Stimulated activated CD8-positive, alpha-beta memory T cell treated with anti-CD3 and anti-CD28 coated beads, Interleukin-4, amount 100 ng/mL, for 4 hours (primary cell): ENCODE measurements at places on chromosomes 4 and X.

- DNase-seq, result no peak
These were observed 140.3 kb upstream of the PGRMC2 start for GRCh38 chr4:128427832-128428366.

GRCh38 chr4:187576751-187577150 lies 418.8 kb upstream of the ZFP42 start:
- no peak for DNase-seq

GRCh38 chr4:14615671-14616070 lies 386.6 kb upstream of the CPEB2 start:
- DNase-seq, result no peak

- DNase-seq, result no peak
These were observed 2.5 kb upstream of the USP27X start for GRCh38 chrX:49876750-49877149.

DNA sequence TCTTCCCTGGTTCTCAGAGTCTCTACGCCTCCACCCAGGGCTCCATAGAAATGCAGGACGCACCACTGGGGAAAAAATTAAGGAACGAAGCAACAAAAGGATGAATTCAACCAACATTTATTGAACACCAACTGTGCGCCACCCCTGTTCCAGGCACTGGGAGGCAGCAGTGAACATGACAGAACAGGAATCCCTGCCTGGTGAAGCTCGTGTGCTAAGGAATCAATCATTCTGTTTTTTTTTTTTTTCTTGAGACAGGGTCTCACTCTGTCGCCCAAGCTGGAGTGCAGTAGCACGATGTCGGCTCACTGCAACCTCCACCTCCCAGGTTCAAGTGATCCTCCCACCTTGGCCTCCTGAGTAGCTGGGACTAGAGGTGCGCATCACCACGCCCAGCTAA lies 1.9 kb upstream of the FTSJ1 start:
- no peak for DNase-seq

DNA sequence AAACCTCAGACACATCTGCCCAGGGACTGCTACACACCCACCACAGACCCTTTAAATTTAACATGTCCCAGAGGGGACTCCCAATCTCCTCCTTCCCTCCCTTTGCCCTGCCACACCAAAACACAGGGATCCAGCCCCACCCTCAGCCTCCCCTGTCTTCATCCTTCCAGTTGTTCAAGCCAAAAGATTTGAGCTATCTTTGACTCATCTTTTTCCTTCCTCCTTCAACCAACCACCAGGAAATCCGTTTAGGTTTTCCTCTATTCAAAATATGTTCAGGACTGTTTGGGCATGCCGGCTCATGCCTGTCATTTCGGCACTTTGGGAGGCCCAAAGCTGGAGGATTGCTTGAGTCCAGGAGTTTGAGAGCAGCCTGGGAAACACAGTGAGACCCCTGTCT lies 6.9 kb upstream of the STK32B start:
- no peak for DNase-seq

DNA sequence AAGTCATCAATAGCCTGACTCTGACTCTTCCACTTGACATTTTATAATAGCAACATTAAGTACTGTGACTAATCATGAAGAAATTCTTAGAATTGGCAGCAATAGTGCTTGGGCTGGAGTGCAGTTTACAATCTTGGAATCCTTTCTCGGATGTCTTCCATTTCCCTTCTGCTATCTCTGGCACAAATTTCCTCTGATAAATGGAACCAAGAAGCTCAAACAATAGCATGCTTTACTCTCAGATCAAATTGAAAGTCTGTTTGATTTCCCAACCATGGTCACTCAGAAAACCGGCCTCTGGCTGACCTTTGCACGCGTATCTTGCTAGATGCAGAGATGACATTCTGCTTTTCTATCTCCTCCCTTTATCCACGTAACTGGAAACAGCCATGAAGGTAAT lies 99.0 kb upstream of the SPANXC start:
- DNase-seq, result no peak

GRCh38 chr4:82713856-82714255 lies 84.7 kb downstream of the SCD5 start:
- DNase-seq, result no peak

DNA sequence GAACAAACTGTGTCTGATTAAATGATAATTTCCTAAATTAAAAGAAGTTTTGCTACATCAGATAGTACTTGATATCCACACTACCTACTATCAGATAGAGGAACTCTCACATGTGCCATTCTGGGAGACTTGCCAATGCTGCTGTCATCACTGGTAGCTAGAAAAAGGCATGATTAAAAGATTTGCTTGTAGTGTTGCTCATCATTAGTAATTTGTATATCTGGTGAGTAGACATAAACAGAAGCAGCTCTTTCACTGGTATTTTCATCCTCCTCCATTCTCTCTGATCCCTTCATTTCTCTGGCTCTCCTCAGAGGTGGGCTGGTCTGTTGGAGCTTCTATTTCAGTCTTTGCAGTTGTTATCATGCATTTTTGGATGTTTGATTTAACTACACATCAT lies 56.0 kb downstream of the SPRY1 start:
- no peak for DNase-seq

DNA sequence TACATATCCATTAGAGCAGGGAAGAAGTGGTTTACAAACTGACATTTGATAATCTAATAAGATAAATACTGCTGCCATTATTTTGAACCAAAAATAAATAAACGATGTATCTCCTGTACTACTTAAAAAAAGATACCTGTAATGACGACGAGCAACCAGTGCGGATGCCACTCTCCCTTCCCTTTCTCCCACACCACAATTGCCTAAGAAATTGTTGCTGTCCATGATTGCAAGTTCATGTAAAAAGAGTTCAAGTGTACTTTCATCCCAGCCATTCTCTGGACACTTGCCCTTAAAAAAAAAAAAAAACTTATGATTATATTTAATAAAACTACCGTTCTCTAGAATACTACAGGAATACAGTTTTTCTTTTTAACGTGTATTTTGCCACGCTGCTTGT lies 1.4 kb downstream of the SEPSECS start:
- DNase-seq, result no peak

- no peak for DNase-seq
These were observed 46.7 kb downstream of the DDX60L start for GRCh38 chr4:168433571-168433970.

DNA sequence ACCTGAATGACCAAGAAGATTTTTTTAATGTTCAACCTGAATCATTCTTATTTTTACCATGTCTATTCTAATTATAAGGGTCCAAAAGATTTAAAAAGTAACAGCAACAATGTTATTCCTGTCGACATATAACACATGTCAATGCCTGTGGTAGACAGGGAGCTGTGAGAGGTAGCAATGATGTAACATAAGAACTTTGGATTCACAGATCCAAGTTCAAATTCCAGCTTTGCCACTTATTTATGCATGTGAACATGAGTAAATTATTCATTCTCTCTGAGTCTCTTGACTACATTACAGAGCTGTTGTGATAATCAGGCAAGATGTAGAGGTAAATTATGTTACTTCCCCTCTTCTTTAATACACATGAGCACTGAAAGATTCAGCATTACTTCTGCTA lies 54.5 kb downstream of the KLHL8 start:
- DNase-seq, result no peak

DNA sequence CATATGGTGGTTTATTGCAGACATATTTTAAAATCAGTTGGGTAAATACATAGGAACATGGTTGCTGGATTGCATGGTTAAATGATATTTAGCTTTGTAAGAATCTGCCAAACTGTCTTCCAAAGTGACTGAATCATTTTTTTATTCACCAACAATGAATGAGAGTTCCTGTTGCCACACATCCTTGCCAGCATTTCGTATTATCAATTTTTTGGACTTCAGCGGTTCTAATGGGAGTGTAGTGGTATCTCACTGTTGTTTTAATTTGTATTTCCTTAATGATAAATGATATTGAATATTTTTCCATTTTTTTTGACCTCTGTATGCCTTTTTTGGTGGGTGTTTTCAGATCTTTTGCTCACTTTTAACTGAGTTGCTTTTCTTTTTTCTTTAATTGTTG lies 1.4 kb upstream of the MTHFD2L start:
- no peak for DNase-seq

DNA sequence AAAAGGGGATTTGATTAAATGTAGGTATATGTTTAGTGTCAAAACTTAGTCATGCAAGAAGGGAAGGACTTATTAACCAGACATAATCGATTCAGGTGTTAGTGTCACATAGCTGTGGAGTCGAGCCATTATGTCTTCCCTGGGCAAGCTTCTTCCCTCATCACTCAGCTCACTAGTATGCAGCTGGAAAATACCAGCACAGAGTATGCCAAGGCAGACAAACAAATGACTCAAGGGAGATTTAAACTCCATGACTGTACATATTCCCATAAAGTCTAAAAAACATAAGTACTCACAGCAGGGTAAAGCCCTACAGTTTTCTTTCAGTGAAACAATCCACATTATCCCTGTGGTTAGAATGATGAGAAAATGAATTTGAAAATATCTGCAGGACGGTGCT lies 304.5 kb downstream of the CBLL2 start:
- DNase-seq, result no peak

DNA sequence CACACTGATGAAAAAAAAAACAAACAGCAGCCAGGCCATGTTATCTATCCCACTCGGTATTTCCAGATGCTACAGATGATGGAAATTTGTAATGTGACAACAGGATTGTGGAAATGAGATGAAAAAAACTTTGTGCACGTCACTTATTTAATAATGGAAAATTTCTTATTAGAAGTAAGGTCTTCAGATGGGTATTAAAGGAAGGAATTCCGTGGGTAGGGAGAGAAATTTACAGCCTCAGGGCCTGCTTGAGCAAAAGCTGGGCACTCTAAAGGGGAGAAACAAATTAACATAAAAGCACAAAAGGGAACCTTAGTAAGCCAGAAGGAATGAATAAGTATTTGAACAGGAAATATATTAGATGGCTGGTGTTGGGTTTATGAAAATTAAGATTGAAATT lies 4.2 kb upstream of the PKD2 start:
- DNase-seq, result no peak

DNA sequence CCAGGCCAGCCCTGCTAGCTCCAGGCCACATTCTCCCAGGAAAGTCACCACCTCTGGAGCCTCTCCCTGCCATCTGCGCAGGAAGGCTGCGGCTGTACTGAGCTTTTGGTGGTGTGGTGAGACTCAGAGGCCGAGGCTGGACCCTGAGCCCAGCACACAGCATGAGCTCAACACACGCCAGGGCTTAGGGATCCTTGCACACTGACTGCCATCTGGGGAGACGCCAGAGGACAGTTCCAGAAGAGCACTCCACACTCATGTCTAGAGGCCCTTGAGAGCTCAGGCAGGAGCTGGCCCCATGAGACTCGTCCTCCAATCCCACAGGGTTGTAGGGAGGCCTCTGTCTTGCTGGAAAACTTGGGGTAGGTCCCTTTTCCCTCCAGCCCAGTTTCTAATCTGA lies 40.6 kb downstream of the ABLIM2 start:
- no peak for DNase-seq

GRCh38 chr4:120156120-120156718 lies 89.6 kb upstream of the MAD2L1 start:
- DNase-seq, result no peak

DNA sequence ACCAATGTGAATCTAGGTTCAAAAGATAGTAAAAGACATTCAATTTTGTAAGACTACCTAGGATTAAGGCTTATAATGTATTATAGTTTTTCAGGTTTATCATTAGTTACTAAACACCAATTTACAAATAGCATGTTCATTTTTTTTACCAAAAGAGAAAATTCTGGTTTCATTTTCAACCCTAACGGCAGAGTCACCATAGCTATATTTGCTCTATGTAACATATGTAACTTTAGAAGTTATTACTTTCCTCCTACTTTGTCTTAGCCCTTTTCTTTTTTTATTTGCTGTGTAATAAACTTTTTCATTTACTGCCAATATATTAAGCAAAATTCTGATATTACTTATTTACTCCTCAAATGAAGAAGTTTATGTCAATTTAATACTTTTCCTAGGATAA lies 639.6 kb downstream of the ARAP2 start:
- no peak for DNase-seq

GRCh38 chrX:23779025-23779424 lies 3.9 kb upstream of the SAT1 start:
- no peak for DNase-seq

DNA sequence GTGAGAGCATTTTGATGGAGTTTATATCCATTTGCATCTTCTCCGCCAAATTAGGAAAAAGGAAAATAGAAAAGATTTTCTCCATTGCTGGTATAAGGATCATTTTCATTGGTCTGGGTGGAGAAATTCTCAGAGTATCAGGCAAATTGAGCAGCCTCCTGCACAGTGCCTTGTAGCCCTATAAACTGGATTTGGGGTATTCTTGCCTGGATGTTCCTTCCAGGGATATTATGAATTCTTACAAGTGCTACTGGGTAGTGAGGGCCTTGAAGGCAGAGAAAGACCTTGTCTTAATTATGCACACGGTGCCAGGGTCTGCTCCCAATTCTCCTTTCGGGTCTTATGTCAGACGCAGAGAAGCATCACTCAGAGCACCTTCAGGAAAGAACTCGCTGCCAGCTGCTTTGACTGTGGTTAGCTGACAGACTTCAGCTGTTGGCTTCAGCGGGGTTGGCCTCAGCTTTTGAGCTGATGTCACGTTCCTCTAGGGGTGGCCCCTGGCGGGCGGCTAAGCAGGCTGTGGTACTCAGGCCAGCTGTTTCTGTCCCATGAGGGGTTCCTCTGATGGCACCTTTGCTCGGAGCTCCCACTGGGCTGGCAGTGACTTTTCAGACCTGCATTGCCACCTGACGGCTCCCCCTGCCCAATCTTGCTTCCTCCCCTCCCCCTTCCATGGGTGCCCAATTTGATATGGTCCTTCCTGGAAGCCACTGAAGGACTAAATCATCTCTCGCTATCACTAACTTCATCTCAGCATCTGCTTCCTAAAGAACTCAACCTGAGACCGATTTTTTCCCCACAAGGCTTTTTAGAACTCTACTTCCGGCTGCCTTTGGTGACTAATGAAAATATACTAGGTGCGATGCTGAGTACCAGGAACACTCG lies 519.5 kb downstream of the BCOR start:
- peak; percentile 4 for DNase-seq

DNA sequence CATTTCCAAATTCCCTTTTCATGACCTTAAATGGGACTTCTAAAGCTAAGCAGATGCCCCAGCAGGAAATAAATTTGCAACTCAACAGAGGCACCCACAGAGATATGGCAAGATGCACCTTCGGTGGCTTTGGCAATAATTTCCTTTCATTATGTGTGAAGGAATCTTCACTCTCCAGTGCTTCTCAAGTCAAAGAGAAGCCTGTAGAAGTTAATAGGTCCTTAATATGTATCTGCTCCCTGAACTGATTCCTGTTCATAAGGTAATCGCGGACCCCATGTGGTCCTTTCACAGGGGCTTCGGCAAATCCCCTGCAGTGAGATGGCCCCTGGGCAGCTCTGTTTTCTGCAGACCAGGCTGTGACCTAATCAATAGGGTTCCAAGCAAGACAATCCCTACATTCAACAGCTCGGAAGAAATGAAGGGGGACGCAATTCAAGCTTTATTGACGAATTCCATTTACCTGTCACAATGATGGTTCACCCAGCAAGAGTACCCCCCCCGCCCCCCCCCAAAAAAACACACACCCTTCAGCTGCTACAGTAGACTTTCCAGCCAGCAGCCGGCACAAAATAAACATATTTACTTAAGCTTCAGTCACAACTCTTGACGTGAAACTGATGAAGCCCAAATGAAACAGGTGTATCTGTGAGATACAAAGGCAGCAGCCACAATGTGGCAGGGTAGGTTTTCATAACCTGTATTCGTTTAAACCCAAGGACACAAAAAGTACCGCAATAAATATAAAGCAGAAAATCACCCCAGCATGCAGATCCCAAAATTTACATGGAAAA lies 35.3 kb downstream of the FAT1 start:
- DNase-seq, result no peak

- DNase-seq, result no peak
These were observed 400.6 kb downstream of the PABPC4L start for GRCh38 chr4:133800966-133801365.
